CD4-positive, alpha-beta T cell (primary cell): ENCODE measurements at places on chromosomes 5 and 9.
A peak's percentile ranks its signal among the peaks of the same experiment; 100 is the strongest.

GRCh38 chr5:133603711-133604110 lies 8.6 kb downstream of the FSTL4 start:
- no peak for DNase-seq

DNA sequence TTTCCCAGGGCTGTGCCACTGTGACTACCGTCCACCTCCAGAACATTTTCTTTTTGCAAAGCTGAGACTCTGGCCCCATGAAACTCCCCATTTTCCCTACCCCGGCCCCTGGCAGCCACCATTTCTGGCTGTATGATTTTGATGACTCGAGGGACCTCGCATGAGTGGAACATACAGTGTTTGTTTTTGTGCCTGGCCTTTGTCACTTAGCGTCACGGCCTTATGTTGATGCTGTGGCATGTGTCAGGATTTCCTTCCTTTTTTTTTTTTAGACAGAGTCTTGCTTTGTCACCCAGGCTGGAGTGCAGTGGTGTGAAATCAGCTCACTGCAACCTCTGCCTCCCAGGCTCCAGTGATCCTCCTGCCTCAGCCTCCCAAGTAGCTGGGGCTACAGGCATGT lies 42.7 kb downstream of the ASS1 start:
- no peak for DNase-seq

- no peak for DNase-seq
Measured at GRCh38 chr5:132947671-132948070, 15.8 kb downstream of the AFF4 start.

GRCh38 chr5:94916619-94917018 lies 298.1 kb downstream of the SLF1 start:
- no peak for DNase-seq

DNA sequence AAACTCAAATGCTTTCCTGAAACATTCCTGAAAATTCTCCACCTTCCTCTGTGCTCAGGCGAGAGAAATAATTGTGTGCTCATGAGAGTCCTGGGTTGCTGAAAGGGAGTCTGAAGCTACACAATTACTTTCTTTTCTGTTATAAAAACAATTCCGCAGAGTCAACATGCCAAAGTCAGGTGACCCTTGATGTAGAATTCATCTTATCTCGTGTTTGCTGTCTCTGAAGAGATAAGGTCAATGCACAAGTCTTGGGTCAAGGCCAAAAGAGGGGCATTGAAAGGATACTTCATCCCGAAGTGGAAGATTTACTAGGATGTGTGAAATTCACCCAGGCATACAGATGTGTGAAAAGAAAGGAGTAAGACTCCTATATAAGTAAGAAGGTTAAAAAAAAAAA lies 493.5 kb downstream of the SEMA5A start:
- no peak for DNase-seq

DNA sequence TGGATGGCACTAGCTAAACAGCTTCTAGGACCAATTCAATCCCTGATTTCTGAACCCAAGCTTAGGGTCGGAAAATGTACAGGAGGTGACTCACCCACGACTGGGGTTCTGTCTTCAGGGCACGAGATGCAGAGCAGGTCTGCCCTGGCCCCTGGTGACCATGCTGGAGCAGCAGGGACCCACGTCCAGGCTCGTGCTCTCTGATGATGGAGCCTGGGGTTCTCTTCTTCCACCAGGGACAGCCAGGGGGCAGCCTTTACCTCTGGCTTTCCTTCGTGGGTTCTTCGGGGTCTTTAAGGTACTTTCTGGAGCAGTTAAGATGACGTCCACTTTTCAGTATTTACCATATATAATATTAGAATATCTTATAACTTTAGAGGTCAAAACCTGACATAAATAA lies 2.1 kb downstream of the CFAP77 start:
- DNase-seq, result peak; percentile 16

DNA sequence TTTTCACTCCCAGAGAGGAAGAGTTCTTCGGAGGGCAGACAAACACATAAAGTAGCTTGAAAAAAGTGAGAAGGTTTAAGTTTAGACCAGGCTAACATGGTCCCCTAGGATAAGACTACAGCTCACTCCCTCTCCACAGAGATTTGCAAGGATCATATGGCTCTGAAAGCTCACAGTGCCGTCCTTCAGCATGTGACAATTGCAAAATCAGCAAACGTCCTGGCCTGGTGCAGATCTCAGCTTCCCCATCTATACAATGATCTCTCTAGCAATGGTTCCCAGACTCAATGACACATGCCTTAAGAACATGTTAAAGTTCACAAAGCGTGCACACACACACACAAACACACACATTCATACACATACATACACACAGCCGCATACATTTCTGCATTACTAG lies 327.6 kb downstream of the ACTL7B start:
- DNase-seq, result no peak

DNA sequence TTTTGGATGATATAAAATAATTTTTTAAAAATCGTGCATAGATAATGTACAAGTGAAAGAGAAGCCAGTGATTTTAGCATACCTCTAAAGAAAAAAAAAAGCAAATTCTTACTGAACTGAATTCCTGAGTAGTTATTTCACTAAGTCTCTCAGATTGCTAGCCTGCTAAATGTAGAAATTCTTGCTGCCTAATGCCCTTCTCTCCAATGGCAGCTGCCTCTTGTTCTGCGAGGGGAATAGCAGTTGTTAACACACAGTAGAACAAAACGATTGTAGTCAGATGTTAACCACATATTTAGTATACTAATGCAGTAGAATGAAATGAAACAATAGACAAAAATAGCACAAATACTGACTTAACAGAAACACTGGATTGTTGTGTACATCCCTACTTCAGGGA lies 26.8 kb downstream of the SMAD5 start:
- DNase-seq, result no peak

DNA sequence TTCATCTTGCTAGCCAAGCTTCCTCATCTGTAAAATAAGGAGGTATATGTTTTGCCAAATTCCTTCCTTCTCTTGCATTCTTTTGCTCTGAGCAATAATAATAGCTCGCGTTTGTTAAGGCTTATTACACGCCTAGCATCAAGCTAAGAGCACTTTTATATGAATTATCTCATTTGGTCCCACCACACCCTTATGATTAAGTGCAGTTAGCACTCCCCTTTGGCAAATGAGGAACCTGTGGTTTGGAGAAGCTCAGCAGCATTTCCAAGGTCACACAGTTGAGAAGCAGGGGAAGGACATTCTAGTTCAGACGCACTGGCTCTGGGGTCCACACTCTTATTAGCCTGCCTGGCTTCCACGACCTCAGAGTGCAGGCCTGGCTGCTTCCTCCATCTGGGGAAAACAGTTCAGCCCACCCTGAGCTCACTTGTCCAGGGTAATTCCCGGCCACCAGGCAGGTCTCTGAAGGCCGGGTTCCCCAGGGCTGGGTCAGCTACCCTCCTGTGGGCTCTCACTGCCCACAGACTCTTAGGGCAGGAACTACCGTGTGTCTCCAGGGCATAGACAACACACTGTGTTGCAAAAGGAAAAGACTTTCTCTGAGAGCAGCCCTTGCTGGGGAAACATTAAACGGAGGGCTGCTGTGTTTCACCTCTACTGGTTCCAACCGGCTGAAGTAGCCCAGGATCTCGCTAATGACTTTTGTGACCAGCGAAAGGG lies 9.9 kb upstream of the FBP1 start:
- no peak for DNase-seq

DNA sequence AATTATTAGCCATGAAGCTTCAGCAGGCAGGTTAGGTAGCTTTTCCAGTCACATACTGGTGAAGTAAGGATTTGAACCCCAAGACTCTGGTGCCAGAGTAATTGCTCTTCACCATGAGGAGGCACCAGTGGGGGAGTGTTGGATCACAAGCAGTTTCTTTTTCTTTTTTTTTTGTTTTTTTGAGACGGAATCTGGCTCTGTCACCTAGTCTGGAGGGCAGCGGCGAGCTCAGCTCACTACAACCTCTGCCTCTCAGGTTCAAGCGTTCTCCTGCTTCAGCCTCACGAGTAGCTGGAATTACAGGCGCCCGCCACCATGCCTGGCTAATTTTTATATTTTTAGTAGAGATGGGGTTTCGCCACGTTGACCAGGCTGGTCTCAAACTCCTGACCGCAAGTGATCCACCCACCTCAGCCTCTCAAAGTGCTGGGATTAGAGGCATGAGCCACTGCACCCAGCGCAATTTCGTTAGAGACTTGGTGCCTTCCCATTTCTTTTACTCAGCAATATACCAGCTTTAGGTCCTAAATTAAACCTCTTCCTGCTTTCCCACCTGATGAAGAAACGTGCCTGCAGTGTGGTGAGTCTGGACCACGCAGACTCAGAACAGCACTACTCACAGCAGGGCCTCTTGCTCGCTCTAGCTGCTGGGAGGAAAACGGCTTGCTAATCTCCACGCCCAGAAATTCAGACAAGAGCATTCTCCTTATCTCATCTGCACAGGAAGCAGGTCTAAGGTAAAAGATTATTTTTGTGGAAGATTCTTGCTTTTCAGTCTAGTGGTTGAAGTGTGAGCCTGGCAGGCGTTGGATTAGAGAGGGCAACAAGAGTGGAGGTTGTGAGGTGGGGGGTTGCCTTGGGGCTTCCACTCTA lies at the start of gene S100Z:
TSS of gene S100Z (plus strand) at position 596 of the 873 bp plus-strand sequence. CDS start 25,346 bp downstream, outside the sequence.
- DNase-seq, result peak; percentile 44

DNA sequence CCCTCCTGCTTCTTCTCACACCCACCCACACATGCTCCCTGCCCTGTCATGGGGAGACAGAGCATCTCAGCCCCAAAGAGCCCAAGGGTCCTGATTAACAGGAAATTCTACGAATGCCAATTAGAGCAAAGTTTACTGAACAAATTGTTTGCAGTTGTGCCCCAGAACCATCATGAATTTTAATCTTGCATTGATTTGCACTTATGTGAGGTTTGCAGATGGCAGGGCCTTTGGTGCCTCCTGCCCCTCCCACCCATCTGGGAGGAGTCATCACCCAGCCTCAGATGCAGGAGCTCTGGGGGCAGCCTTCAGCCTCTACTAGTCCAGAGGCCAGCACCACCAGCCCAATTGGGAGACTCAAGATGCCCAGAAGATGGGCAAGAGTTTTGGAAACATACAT lies 80.8 kb downstream of the PCDH1 start:
- DNase-seq, result no peak

DNA sequence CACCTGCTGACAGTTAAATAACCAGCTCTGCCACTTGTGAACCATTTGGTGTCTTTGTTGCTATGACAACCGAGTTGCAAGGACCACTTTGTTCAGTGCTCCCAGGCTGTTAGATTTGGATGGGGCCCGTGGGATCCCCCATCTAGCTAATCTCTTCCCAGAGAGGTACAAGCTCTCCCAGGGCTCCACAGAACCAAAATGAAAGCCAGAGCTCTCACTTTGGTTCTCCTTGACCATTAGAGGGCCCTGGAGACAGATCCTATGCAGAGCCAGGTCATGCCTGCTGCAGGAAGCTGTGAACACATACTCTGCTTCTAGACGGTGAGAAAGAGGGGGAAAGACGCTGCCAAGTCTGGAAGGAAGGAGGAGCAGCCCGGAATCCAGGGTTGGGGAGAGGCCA lies 224.6 kb downstream of the GABBR2 start:
- DNase-seq, result no peak

GRCh38 chr5:93349613-93350012 lies 231.4 kb downstream of the NR2F1-AS1 start:
- DNase-seq, result no peak

- DNase-seq, result no peak
Measured at GRCh38 chr9:33939924-33940874, 108.5 kb downstream of the UBAP2 start.

DNA sequence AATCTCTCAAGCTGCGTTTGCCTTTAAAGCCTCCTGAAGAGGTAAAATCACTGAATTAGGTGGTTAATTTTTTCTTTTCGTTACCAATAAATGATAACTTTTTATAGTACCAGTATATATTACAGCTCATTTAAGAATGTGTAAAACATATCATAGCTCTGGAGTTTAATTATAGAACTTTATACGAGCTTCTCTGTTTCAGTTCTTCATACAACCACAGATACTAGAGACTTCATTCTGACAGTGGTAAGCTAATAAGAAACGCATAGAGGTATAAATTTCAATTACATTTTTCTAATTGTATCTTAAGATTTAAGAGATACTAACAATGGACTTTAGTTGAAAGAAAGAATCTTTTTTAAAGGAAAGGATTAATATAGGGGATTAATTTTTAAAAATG lies 73.9 kb downstream of the PBX3 start:
- no peak for DNase-seq

DNA sequence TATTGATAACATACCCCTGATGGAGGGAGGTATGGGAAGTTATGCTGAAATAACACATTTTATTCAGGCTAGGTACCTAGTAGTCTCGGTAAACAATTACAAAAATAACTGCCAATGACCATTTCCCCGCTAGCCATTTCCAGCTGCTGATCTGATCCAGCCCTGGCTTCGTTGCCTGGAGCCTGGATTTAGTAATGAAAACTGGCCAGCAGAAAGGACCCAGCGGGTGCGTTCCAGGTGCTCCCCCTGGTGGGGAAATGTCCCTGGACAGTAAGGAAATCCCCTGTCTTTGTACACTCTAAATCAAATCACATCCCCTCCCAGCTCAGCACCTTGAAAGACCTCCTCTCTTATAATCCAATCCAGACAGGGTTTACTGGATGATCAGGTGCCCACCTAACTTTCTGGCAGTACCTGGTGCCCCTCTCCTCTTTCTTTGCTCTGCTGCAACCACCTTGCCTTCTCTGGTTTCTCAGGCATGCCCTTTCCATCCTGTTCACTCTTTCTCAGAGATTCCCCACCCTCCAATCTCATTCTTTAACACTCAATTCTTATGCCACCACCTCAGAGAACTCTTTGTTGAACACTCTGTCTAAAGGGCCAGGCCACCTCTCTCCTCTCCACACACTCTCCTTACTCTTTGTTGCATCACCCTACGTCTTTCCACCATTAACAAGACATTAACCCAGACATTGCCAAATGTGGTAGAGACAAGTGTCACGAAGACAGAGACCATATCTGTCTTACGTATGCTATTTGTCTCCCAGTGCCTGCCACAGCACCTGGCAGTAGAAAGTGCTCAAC lies 50.1 kb upstream of the SMAD5 start:
- DNase-seq, result peak; percentile 39

GRCh38 chr5:99334936-99335335 lies 406.1 kb upstream of the CHD1 start:
- DNase-seq, result no peak

DNA sequence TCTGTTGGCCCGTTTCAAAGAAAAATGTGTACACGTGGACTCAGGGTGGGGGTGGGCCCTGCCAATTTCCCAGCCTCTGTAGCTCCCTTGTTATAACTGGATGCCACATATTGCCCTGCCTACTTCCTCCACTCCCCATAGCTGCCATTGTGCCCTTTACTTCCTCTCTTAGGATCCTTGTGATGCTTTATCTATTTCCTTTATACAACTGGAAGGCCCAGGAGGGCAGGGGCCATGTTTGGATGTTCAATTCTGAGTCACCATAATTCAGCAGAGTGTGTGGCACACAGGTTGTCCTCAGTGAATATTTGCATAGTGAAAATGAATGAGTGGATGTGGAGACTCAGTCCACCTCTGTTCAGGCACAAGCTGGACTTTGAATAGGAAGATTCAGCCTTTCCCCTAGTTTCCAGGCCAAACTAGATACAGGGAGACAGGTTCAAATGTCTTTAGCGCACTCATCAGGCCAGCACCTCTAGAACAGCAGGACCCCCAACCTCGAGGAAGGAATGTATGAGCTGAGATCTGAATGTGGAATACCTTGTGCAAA lies 10.6 kb upstream of the FEM1C start:
- DNase-seq, result no peak
